ENCODE measurements at places on chromosomes 11 and 22.

GRCh38 chr11:44600839-44601383 lies 35.4 kb downstream of the CD82 start:
- H3K27me3 ChIP-seq = no peaks in the 10 kb centered on the region
- H3K4me3 ChIP-seq = no peak overlapping the region
- no peak for DNase-seq
- peaks cover 46% of the 10 kb centered on the region for H3K4me1 ChIP-seq

DNA sequence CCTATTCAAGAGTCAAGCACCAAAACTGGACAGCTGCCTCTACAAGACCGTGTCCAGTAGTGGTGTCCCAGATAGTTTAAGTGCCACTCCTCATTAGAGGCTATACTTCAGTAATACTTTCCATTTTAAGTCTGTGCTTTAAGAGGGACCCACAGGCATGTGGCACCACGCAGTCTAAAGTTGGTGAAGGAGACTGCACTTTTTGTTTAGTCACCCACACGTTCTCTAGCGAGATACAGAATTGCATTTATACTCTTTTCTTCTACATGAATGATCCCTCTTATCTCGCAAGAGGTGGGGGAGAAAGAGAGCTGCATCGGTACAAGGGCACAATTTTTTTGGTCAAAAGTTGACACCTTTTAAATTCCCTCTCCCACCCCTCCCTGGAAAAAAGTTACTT lies 41.5 kb downstream of the DDX6 start:
- no peak overlapping the region for H3K4me3 ChIP-seq
- no peak for DNase-seq
- no peak overlapping the region for H3K27ac ChIP-seq
- no peaks in the 10 kb centered on the region for H3K4me1 ChIP-seq
- no peaks in the 10 kb centered on the region for H3K27me3 ChIP-seq
- H3K36me3 ChIP-seq = peaks cover 56% of the 10 kb centered on the region

DNA sequence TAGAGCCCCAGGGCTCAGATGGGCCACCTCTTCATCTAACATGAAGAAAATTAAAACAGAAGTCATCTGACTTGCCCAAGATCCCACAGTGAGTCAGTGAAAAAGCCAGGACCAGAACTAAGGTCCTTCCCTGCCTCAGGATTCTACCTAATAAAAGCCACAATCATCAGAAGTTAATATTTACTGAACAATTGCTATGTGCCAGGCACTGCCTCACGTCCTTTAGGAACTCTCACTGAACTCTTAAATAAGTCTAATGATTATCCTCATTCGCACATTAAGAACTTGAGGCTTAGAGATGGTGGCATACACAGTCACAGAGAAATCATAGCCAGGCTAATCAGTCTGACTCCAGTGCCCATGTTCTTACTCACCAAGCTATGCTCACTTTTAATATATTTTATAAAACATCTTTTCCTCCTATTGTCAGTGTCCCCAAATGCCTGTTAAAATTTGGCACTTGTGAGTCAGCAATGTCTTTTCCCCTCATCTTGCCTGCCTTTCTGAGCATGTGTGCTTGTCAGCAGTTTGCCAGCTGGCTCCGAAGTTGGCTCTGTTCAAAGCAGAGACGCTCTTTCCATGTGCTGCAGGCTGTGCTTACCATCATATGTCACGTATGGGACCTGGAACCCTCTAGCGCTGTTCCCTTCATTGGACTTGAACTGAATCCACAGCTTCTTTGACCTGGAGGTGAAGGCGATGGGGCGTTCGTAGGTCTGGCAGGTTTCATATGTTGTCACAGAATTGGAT lies 21.5 kb upstream of the NRIP3 start:
- H3K4me1 ChIP-seq = peaks cover 13% of the 10 kb centered on the region
- peaks cover 27% of the 10 kb centered on the region for H3K27me3 ChIP-seq
- DNase-seq = no peak
- no peak overlapping the region for H3K4me3 ChIP-seq
- no peaks in the 10 kb centered on the region for H3K36me3 ChIP-seq
- no peak overlapping the region for H3K27ac ChIP-seq

- H3K27ac ChIP-seq = no peak overlapping the region
- no peak for DNase-seq
- peaks cover 13% of the 10 kb centered on the region for H3K4me1 ChIP-seq
- no peak overlapping the region for H3K4me3 ChIP-seq
- H3K27me3 ChIP-seq = no peaks in the 10 kb centered on the region
These were observed 8.9 kb downstream of the PISD start for GRCh38 chr22:31652911-31653684.

DNA sequence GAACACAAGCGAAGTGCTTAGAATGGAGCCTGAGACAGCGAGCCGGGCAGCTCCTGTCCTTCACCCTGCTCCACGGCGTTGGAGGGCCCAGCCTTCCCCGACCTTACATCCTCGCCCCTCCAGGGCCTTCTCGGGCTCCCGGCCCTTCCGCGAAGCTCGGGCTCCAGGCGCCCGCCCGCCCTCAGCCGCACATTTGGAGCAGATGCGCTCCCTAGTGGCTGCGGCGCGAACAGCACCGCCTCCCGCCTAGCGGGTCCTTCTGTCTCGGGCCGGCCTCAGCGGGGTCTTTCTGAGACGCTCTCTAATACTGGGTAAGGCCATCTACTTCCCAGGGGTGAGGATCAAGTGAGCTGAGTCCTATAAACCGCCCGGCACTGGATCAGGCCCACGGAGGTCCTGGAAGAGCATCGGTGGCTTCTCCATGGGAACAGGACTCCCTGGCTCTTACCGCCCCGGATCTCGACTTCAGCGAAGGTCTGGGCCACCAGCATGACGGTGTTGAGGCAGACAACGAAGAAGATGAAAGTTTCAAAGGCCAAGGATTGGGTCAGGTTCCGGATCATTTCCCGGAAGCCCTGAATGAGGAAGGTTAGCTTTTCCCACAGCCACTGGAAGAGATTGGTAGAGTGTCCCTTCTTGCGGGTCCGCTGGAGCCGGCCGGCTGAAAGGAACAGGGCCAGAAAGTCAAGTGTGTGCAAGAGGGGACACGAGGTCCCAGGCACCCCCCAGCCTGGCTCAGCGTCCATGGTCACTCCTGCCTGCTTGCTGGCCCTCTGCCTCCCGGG lies 3.7 kb downstream of the CATSPER1 start:
- H3K36me3 ChIP-seq = no peaks in the 10 kb centered on the region
- H3K27ac ChIP-seq = peak overlapping the region; percentile 58
- DNase-seq = peak; percentile 68
- H3K4me3 ChIP-seq = peak overlapping the region; percentile 55

GRCh38 chr22:27197052-27197451 lies 539.7 kb downstream of the MIAT start:
- DNase-seq = no peak
- H3K27ac ChIP-seq = no peak overlapping the region
- H3K36me3 ChIP-seq = no peaks in the 10 kb centered on the region
- no peaks in the 10 kb centered on the region for H3K4me1 ChIP-seq

- H3K36me3 ChIP-seq = no peaks in the 10 kb centered on the region
- DNase-seq = no peak
- no peak overlapping the region for H3K4me3 ChIP-seq
These were observed 88.6 kb downstream of the SNX19 start for GRCh38 chr11:130827451-130828377.

- H3K4me3 ChIP-seq = no peak overlapping the region
- no peak for DNase-seq
- H3K27ac ChIP-seq = no peak overlapping the region
- no peaks in the 10 kb centered on the region for H3K36me3 ChIP-seq
- peaks cover 20% of the 10 kb centered on the region for H3K27me3 ChIP-seq
These were observed 9.0 kb upstream of the PANX3 start for GRCh38 chr11:124602193-124602592.

DNA sequence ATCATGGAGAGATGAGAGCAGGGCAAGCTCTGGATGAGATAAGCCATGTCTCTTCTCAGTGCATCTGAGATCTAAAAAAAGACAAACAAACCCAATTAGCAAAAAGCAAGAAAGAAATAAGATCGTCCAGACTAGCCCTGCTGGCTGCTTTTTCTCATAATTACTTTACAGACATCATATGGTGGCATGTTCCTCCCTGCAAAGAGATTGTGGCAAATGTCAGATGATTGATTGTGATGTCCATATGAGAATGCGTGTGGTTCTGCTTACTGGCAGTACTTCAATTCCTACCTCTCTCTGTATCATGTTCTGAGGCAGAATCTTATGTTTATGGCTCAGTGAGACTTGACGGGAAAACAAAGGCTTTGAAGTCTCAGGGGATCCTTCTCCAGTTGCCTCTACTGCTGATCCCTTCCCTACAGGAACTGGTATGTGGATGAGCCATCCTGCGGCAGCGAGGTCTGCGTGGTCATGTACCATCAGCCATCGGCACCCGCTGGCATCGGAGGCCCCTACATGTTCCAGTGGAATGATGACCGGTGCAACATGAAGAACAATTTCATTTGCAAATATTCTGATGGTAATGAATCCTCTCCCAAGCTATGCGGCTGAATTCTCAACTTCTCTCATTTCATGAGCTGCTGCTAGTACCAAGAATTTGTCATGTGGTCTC lies 8.8 kb downstream of the LAYN start:
- H3K4me1 ChIP-seq = no peaks in the 10 kb centered on the region
- DNase-seq = no peak
- H3K27me3 ChIP-seq = peaks cover 48% of the 10 kb centered on the region

GRCh38 chr11:11995601-11996000 lies 12.8 kb downstream of the DKK3 start:
- H3K27me3 ChIP-seq = peaks cover 22% of the 10 kb centered on the region
- H3K27ac ChIP-seq = no peak overlapping the region
- no peak for DNase-seq
- H3K36me3 ChIP-seq = no peaks in the 10 kb centered on the region
- H3K4me1 ChIP-seq = peaks cover 13% of the 10 kb centered on the region

DNA sequence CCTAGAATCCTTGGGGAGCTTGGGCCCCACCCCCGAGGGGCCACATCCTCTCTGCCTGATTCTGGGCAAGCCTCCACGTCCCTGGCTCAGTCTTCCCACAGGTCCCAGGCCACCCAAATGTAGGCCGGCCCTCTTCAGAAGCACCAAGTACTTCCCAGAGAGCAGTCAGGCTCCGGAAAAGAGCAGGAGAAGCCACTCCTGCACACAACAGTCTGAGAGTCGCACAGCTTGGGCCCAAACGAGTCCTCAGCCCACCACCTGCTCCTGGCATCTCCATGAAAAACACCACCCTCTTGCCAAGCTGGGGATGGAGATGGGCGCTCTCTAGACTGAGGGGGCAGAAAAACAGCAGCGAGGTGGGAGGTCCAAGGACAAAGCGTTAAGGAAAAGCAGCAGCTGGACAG lies 15.4 kb downstream of the EHD1 start:
- no peak for DNase-seq
- H3K27ac ChIP-seq = peak overlapping the region; percentile 98
- H3K27me3 ChIP-seq = no peaks in the 10 kb centered on the region
- H3K4me1 ChIP-seq = peaks cover 73% of the 10 kb centered on the region

- H3K4me1 ChIP-seq = no peaks in the 10 kb centered on the region
- no peaks in the 10 kb centered on the region for H3K27me3 ChIP-seq
- no peak overlapping the region for H3K4me3 ChIP-seq
- no peak for DNase-seq
- H3K36me3 ChIP-seq = no peaks in the 10 kb centered on the region
These were observed 51.8 kb downstream of the COMMD9 start for GRCh38 chr11:36237391-36237790.

GRCh38 chr11:86517557-86517956 lies 142.9 kb downstream of the CCDC81 start:
- H3K27me3 ChIP-seq = no peaks in the 10 kb centered on the region
- H3K36me3 ChIP-seq = no peaks in the 10 kb centered on the region
- H3K27ac ChIP-seq = no peak overlapping the region
- H3K4me1 ChIP-seq = peaks cover 15% of the 10 kb centered on the region

GRCh38 chr11:62652161-62653006 lies 718 bp downstream of the INTS5 start:
- H3K27ac ChIP-seq = peak overlapping the region; percentile 92
- peaks cover 19% of the 10 kb centered on the region for H3K36me3 ChIP-seq
- no peak for DNase-seq
- H3K4me3 ChIP-seq = peak overlapping the region; percentile 98
- no peaks in the 10 kb centered on the region for H3K27me3 ChIP-seq
- peaks cover 10% of the 10 kb centered on the region for H3K4me1 ChIP-seq

DNA sequence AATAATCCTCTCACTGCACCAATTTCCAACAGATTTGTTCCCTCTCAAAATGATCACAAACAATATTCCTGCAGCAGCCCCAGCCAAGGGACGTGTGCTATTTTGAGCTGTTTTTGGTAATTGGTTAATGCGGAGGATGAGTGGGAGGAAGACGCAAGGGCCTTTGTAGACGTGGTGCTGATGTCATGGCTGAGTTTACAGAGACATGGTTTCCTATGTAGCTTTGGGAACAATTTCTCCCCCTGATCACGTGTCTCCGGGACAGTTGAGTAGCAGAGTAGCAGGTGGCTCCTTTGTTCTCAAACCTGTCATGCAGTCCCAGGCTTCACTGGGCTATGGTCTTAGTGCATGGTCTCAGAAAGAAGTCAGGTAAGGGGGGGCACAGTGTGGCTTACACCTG lies 183.2 kb upstream of the NECTIN1 start:
- no peak overlapping the region for H3K27ac ChIP-seq
- H3K4me3 ChIP-seq = no peak overlapping the region
- no peak for DNase-seq

- no peak overlapping the region for H3K4me3 ChIP-seq
- no peak overlapping the region for H3K27ac ChIP-seq
- no peaks in the 10 kb centered on the region for H3K27me3 ChIP-seq
- no peaks in the 10 kb centered on the region for H3K4me1 ChIP-seq
- no peak for DNase-seq
These were observed 116.8 kb downstream of the BUD13 start for GRCh38 chr11:116656011-116656410.

DNA sequence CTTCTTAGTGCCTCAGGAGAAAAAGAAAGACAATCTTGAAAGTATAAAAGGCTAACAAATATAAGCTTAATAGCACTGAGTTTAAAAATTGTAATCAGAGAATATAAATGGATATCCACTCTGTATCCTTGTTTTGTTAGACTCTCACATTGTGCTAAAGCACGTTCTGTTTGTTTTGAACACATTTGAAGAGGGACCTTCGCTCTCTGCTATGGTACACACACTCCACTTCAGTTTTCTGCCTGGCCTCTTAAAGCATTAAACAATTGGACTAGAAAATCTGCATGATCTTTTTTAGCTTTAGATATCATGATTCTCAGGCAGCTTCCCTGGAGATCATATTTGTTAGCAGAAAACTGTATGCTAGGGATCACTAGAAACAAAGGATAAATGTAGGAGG lies 40.3 kb upstream of the PGR start:
- DNase-seq = no peak
- no peaks in the 10 kb centered on the region for H3K4me1 ChIP-seq
- no peaks in the 10 kb centered on the region for H3K27me3 ChIP-seq

- H3K27ac ChIP-seq = no peak overlapping the region
- H3K27me3 ChIP-seq = no peaks in the 10 kb centered on the region
- no peaks in the 10 kb centered on the region for H3K36me3 ChIP-seq
- H3K4me3 ChIP-seq = no peak overlapping the region
- DNase-seq = no peak
These were observed 48.5 kb downstream of the MS4A13 start for GRCh38 chr11:60563553-60564235.

DNA sequence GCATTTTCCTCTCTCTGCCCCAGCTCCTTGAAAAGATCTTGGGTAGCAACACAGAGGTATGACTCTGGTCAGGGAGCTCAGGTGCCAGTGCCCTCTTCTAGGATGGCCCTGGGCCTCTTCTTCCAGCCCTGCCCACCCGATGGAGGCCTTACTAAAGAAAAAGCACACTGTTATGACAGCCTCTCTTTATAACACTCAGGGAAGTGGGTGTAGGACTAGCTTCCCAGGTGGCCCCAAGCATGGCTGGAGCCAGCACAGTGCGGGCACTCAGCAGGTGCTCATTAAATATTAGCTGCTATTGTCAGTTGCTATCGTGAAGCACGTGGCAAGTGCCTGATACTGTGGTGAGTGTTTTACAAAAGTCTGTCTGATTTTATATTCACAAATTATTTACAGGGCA lies 127.2 kb upstream of the B3GAT1 start:
- peaks cover 24% of the 10 kb centered on the region for H3K27me3 ChIP-seq
- H3K36me3 ChIP-seq = no peaks in the 10 kb centered on the region
- no peaks in the 10 kb centered on the region for H3K4me1 ChIP-seq
- H3K4me3 ChIP-seq = no peak overlapping the region
